ENCODE measurements at places on chromosomes 11 and 22.

- peak; percentile 2 for DNase-seq
Measured at GRCh38 chr11:109604481-109605400, 182.8 kb downstream of the C11orf87 start.

GRCh38 chr22:46538814-46539160 lies 1.4 kb upstream of the CELSR1 start:
- DNase-seq, result peak; percentile 36

DNA sequence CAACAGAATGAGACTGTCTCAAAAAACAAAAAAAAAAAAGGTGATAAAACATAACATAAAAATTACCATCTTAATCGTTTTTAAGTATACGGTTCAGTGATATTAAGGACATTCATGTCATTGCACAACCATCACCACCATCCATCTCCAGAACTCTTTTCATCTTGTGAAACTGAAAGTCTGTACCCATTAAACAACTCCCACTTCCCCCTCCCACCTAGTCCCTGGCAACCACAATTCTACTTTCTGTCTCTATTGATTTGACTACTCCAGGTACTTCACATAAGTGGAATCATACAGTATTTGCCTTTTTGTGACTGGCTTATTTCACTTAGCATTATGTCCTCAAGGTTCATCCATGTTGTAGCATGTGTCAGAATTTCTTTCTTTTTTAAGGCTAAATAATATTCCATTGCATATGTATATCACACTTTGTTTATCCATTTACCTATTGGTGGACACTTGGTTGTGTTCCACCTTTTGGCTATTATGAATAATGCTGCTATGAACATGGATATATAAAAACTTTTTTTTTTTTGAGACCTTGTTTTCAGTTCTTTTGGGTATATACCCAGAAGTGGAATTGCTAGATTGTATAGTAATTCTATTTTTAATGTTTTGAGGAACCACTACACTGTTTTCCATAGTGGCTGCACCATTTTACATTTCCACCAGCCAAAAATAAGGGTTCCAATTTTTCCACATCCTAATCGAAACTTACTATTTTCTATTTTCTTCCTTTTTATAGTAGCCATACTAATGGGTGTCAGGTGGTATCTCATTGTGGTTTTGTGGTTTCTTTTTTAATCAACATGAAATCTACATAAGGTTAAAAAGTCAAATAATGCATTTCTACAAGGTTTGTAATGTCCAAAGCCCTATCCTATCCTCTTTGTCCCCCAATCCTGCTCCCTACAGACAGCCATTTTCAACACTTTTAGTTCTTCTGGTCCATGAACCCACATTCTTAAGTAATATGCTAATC lies 23.4 kb upstream of the PIK3C2A start:
- DNase-seq, result no peak

DNA sequence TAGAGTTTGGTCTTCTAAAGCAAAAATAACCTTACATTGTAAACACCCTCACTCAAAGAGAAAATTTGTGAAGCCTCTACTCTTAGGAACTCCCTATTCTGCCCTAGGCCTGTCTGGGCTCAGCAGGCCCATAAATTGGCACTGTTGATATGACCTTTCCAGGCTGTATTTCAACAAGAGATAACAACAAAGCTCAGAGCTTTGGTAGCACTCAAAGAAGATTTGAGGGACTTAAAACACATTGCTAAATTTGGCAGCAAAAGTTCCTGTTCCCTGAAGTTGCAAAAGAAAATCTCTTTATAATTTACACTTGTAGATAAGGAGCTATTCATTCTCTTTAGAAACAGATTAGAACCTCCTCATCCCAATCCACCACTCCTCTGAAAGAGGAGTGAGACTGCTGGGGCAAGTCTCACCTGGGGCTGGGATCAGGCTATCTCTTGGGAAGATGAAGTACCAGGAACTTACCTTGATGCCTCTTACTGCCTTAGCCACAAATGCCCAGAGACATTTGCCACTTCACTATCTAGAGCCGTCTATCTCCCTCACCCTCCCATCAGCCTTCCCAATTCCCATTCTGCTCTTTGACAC lies 110.4 kb upstream of the AKIP1 start:
- DNase-seq, result no peak

DNA sequence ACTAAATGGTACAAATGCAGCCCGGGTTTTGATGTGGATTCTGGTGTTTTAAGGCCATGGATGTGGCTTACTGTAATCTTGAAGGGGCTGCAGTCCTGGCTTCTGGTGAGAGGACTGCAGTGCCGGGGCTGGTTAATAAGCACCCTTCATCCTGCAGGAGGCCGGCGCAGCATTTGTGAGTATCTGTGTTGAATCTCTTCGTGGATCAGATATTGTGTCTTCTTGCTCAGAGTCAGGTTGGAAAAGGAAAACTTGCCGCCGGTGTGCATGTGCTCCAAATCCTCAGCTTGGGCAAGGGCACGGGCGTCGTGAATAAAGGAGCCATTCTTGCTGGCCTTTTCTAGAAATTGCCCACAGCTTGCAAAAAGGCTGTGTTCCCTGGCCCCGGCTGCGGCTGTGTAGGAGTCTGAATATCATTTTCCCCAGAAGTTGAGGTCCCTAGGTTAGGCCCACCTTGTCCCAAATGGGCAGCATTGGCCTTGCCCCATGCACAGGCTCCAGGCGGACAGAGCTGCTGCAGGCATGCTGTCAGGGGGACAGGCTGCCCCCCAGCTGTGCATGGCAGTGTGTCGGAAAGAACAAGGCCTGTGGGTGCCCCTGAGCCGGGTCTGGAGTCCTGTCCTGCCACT lies 28.9 kb upstream of the PARVB start:
- DNase-seq, result no peak

DNA sequence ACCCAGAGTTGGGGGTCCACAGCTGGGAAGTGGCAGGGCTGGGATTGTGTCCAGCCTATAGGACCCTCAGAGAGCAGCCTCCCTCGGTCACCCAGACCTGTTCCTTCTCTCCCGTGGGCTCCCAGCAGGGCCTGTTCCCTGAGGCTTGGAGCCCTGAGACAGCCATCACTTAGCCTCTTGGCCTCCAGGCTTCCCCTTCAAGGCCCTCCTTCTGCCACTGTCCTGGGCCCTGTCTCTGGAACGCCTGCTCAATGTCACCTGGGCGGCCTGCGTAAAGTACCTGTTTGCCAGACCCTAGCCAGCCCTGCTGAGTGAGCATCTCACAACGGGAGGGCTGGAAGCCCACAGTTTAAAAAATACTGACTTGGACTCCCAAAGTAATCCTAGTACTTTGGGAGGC lies 6.5 kb downstream of the MGAT3 start:
- DNase-seq, result no peak

- peak; percentile 97 for DNase-seq
Measured at GRCh38 chr11:29527391-29527936, 489.4 kb downstream of the KCNA4 start.

DNA sequence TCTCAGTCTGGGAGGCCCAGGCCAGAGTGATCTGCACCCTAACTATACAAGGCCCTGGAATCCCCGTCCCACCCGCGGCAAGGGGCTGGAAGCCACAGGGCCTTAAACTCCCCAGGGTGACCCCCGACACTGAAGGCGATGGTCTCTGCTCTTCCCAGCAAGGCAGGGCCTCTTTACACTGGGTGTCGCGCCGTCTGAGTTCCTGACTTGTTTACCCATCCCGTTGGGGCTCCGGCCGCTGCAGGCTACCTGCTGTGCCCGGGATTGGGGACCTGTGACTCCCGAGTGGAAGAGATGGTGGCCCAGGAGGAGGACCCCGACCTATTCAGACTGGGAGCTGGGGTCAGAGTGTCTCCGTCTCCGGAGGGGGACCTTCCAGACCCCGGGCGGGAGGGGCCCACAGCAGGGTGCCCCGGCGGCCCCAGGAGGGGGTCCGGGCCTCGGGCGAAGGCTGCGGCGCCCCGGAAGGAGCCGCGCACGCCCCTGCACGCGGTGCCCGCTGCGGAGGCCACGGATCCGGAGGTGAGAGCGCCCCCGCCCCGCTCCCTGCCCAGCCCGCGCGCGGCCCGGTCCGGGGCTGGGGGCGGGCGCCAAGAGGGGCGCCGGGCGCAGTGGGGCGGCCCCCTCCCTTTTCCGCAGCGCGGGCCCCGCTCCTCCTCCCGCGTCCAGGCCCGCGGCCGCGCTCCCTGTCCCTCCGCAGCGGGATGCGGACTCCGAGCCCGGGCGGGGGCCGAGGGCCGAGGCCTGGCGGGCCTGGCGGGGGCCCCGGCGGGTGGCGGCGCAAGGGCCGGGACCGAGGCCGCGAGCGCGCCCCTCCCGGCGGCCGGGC lies 560 bp upstream of the MPPED1 start:
- DNase-seq, result no peak

DNA sequence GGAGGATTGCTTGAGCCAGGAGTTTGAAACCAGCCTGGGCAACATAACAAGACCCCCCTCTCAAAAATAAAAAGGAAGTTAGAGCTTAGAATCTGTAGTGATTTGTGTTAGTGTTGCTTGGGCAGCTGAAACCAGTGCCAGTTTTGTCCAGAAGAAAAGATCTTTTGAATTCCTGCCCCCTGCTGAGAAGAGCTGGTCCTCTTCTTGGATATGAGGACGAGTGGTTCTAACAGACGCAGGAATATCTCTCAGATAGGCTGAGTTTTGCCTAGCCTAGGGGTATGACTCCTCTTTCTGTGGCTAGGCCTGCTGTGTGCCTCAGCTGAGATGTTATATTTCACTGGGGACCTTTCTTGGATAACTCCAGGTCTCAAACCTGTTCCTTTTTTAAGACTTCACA lies 102.8 kb downstream of the STIM1 start:
- DNase-seq, result no peak
